ENCODE measurements at places on chromosomes 2 and 18.

DNA sequence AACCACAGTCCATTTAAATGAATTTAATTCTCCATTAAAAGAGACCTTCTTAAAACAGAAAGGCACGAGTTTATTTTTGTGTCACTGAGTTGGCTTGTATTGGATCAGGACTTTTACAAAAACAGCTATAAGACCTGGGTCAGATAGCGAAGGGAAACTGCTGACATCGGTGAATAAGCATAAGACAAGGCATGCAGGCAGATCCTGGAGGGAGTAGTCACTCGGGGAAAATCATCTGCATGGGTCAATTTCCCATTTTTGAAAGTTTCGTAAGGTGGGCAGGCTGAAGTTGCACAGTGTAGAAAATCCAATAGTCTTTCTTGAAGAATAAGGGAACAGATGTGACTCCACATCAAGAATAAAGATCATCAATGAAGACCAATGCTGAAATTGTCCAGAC is 12.9 kb downstream of the IL36B start:
- no peak for DNase-seq

GRCh38 chr18:48459016-48459415 is 49.8 kb upstream of the ZBTB7C start:
- no peak for DNase-seq

GRCh38 chr2:124320051-124320688 is 295.1 kb downstream of the CNTNAP5 start:
- no peak for DNase-seq

- DNase-seq, result no peak
Measured at GRCh38 chr18:70046207-70046606, 98.5 kb upstream of the CD226 start.

DNA sequence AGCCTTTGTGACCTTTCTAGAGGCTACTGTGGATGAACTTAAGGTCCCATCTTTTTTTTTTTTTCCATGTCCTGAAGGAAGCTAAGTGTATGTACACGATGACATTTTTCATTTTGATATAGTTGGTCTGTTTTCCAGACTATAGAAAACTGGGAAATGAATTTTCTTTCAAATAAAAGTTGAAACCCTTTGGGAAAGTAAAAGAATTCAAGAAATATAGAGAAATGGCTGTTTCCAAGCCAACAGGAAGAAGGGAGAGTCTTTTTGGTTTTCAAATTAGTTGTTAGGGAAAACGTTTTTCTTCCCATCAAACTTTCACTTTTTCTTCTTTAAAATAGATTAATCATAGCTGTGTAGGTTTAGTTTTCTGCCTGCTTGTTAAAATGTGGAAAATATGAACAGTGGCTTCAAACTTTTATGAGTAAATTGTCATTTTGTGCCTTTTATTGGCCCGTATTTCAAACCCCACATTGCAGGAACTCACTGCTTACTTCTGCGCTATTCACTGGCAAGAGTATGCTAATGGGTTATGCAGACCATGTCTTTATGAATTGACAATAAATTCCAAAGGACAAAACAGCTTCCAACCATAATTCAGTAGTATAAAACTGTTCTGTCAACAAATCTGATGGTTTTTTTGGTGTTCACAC is 27.7 kb upstream of the LYPD1 start:
- no peak for DNase-seq
